ENCODE measurements at places on chromosomes 3 and 15.

- peak; percentile 36 for DNase-seq
Observed at GRCh38 chr3:36488077-36488789, 107.9 kb downstream of the STAC start.

- no peak for DNase-seq
Observed at GRCh38 chr3:120280026-120280425, 5.0 kb downstream of the GPR156 start.

- DNase-seq = no peak
Observed at GRCh38 chr3:24052446-24052845, 107.4 kb downstream of the NR1D2 start.

DNA sequence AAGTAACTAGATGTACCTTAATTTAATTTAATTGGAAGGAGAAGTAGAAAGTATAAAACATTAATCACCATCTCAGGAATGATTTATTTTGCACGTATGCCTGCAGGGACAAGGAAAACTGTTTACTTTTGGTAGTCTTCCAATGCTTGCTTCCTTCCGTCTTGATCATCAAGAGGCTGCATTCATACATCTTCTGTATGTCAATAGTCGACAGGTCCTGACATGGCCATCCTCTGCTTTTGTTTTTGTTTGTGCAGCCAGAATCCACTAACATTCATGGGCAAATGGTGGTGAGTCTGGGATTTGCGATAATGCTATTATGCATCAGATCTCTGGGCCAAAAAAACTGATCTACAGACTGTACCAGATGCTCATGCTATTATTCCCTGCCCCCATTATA is 56.6 kb upstream of the ZPLD1 start:
- DNase-seq = no peak

GRCh38 chr15:68425428-68426060 is 6.4 kb downstream of the ITGA11 start:
- DNase-seq = no peak

GRCh38 chr3:86056962-86057361 is 934.0 kb downstream of the VGLL3 start:
- no peak for DNase-seq

DNA sequence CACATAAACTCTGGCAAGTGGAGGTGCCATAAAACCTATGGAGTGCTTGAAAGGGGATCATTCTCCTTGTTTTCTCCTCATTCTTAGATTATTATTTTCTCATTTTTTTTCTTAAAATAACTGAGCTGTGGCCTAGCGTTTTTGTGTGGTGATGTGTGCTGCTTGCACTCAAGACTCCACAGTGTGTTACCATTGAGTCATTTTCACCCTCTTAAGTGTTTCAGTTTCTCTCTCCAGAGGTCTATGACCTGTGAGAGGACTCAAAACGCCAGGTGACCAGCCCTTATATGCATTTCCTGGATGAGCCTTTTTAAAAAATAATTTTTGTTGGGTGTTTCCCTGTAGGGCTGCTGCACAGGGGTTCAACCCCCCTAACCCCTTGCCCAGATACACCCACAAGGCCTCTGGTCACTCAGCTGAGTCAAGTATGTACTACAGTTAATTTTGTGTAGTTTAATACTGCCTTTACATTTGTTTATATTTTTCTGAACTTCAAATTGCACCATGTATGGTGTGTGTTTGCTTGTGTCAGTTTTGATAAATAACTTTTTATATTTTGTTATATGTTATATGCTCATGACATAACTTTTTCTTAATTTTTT is 15.4 kb upstream of the BTLA start:
- no peak for DNase-seq

DNA sequence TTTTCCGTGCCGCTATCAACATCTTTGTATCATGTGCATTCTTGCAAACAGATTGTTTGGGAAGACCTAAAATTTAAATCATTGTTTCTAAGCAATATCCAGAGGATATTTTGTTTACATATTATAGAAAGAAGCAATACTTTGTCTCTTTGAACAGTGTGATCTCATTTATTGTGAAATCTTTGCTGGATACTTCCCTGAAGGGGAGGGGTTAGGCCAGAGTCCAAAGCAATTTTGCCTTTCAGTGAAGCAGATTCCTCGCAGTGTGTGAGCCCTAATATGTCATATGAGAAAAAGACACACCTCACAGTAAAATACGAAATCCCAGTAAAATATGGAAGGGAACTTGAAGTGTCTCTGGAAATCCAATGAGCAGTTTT is 158.7 kb upstream of the SLCO3A1 start:
- DNase-seq = peak; percentile 21

GRCh38 chr3:78926523-78926922 is 841.3 kb downstream of the ROBO1 start:
- DNase-seq = no peak

- no peak for DNase-seq
Observed at GRCh38 chr3:94307588-94307987, 244.7 kb downstream of the NSUN3 start.

- DNase-seq = peak; percentile 63
Observed at GRCh38 chr3:139935016-139935865, at the start of gene CLSTN2. CLSTN2 (plus strand) TSS chr3:139935185.

DNA sequence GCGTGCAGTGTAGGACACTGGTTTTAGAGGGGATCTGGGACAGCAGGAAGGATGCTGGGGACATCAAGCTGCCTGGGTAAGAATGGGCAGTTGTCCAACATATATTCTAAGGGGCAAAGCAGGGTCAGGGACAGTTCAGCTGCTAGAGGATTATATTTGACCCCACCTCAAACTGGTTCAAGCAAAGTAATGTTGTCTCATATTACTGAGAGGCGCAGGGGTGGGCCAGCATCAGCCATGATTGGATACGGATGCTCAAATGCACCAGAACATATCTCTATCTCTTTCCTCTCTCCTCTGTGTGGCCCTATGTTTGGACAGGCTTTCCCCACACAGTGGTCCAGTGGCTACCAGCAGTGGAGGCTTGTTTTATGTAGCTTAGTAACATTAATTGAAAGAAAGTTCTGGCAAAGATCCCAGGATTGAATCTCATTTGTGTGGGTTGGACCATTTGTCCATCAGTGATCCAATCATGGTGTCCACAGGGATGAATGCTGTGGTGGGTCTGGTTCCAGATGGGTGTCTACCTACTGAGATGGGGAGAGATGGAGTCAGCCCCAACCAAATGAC is 49.8 kb upstream of the RGMA start:
- no peak for DNase-seq

DNA sequence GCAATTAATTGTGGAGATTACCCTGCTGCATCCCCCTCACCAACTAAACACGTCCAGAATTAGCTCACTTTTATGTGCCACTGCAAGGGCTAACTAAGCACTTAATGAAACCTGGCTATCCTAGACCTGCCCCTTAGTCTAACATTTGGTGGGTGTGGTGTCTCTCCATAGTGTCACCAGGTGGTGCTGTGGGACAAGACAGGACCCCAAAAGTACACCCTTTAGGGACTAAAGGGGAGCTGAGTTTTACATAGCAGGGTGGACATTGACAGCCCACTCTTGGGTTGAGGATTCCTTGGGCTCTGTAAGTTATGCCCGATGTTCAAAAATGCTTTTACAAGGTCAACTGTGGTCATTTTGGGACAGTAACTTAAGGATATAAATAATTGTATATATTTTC is 5.7 kb downstream of the DUT start:
- DNase-seq = peak; percentile 13

- DNase-seq = no peak
Observed at GRCh38 chr15:88118035-88118434, 138.5 kb downstream of the NTRK3 start.

DNA sequence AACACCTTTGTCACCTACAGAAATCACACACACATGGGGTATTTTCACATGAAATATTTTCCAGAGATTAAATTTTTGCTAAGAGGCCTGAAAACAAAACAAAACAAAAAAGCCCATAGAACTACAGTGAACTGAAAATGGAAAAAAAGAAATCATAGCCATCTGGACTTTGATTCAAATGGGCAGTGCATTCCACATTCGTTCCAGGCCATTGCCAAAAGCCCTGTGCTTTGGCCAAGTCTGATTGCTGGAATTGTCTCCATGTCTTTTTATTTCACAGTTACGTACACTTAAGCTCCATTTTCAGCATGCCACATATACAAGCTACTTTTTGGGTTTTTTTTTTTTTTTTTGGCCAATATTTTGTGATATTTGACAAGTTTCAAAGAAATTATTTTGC is 47.1 kb downstream of the TFG start:
- DNase-seq = no peak

DNA sequence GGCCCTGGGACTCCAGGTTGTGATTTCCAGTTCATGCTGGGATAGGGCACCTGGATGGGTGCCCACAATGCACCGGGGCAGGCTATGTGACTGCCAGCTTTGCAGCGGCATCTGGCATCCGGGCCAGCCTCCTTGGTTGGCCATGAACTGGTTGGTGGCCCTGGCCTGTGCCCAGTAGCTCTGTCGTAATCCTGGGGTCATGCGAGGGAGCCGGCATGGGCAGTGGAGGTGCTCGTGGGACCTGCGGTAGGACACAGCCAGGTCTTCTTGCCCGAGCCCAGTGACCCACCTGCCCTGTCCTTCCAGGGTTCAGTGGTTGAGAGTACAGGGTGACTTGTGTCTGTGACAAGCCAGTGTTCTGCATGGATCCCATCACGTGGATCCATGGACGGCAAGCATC is 237.9 kb downstream of the SNRPN start:
- no peak for DNase-seq

DNA sequence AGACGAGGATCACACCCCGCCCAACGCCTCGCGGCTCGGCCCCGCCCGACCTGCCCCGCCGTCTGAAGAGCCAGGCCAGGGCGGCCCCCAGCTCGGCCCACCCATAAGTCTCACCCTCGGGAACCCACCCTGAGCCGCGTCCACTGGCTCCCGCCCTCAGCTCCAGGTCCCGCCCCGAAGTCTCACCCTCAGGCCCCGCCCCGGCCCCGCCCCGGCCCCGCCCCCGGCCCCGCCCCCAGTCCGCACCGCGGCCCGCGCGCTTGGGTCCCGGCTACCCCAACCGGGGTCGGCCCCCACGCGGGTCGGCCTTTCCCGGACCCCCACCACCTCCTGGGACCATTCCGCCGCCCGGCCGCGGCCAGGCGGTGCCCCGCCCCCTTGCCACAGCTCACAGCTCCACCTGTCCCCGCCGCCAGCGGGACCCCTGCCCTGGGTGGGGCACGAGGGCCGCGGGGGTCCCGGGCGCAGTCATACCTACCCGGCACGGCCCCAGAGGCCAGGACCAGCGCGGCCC is 489 bp downstream of the CSPG5 start:
- peak; percentile 26 for DNase-seq

DNA sequence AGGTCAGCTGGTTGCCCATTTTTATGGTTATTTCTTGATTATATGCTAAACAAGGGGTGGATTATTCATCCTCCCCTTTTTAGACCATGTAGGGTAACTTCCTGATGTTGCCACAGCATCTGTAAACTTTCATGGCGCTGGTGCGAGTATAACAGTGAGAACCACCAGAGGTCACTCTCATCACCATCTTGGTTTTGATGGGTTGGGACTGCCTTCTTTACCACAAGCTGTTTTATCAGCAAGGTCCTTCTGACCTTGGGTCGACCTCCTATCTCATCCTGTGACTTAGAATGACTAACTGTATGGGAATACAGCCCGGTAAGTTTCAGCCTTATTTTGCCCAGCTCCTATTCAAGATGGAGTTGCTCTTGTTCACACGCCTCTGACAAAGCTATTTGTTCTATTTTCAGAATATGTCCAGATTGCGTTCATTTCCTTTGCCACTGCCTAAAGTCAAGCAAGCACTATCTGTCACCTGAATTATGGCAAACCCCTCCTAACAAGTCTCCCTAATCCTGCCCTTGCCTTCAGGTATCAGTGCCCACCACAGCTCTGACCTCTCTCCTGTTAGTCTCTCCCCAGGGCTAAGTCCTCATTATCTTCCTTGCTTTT is 308.5 kb downstream of the ROBO2 start:
- peak; percentile 24 for DNase-seq

GRCh38 chr15:60859996-60860494 is 369.1 kb downstream of the RORA start:
- no peak for DNase-seq

GRCh38 chr15:23758891-23759290 is 71.8 kb upstream of the NDN start:
- DNase-seq = no peak

- no peak for DNase-seq
Observed at GRCh38 chr3:33803894-33804526, 5.6 kb downstream of the PDCD6IP start.

DNA sequence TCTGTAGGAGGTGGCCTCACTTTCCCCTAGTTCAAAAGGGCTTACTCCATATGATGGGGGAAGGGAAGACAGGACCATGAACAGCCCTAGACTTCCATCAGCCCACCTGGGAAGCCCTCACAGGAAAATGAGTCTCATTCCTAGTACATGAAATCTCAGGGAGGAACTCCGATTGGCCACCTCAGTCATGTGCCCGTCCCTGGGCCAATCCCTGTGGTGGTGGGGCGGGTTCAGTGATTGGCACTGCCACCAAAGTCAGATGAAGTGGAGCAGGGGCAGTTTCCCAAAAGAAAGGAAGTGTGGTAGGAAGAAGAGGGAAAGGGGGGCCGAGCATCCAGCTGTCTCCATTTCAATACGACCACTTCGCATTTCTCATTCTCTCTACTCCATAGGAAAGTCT is 25.9 kb upstream of the GP9 start:
- DNase-seq = peak; percentile 45

DNA sequence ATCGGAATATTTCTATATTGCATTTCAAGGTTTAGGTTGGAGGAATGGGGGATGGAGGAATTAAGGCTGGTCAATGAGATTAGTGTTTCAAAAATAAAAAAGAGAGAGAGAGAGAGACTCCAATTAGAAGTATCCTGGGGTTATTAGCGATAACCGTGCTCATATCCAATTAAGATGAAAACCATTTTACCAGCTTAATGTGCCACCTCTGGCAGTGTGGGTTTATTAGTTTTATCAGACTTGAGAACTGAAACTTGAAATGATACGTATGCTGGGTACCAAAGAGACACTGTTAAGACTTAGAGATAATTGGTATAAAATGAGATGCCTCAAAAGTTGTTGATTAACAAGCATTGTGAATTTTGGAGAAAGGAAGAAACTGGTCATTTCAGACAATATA is 251.5 kb upstream of the NR2F2 start:
- DNase-seq = no peak

- no peak for DNase-seq
Observed at GRCh38 chr3:174444391-174444790, 414.7 kb upstream of the NAALADL2 start.

Measured in Calu3 (cell line).